SK-N-SH treated with all-trans-retinoic acid at 6 μM for 48 hours (cell line): ENCODE measurements at places on chromosomes 7 and 10.
A peak's percentile ranks its signal among the peaks of the same experiment; 100 is the strongest.

DNA sequence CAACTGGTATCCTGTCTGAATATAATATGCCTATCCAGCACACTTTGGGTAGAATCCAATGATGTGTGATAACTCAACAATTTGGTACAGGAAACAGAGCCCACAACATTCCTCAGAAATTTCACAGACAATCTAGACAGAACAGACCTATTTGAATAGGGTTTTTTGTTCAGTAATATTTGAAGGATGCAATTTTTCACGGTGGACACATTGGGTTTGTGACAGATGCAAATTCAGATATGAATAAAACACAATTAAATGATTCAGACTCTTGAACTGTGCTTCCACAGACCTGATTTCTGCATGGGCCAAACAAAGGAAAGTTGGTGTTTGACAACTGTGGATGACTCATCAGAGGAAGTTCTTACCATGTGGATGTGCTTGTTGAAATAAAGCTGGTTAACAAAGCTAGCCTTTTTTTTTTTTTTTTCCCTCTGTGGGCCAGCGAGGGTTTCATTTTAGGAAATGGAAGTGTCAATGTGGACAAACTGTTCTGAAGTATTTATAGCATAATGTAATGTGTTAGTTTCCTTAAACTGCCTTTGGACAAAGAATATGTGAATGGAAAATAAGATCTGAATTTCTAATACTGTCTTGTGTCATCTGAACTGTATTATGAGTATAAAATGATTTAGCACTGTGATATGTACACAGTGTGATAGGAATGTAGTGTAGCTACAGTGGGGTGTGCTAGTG, 43.2 kb upstream of the FAM133B start:
- peak; percentile 89 for ATAC-seq

GRCh38 chr7:26675143-26675887, 189.1 kb downstream of the SKAP2 start:
- ATAC-seq = no peak

DNA sequence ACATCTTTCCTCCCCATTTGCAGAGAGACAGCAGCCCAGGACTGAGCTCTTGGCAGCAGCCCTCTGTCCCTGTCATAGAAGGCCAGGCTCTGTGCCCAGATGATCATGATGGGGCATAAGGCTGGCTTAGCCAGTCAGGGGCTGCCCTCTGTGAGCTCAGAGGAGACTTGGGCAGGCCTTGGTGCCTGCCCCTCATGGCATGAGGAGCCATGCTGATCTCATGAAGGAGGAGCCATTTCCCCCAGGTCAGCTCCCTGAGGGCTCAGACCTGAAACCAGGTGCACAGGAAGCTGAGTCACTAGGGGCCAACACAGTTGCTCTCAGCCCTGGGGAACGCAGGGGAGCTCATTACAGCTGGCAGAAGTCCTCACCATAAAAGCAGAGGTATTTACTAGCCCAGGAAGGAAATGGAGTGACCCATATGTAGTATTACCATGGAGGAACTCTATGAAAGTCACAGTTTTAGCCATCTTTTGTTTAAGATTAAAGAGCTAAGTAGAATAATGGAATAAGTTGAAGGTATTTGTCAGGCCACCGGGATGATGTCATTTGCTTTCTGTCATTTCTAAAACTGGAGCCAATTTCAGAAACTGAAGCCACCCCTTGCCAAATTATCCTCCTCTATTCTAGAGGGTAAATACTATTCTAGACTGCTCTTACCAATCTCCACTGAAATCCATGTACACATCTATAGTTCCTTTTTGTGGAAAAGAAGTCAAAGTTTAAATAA, 362.4 kb upstream of the ZNF32 start:
- ATAC-seq = no peak

GRCh38 chr10:103062854-103063590, 130.1 kb downstream of the NT5C2 start:
- peak; percentile 40; the same call in 1 of the 3 replicates for ATAC-seq

DNA sequence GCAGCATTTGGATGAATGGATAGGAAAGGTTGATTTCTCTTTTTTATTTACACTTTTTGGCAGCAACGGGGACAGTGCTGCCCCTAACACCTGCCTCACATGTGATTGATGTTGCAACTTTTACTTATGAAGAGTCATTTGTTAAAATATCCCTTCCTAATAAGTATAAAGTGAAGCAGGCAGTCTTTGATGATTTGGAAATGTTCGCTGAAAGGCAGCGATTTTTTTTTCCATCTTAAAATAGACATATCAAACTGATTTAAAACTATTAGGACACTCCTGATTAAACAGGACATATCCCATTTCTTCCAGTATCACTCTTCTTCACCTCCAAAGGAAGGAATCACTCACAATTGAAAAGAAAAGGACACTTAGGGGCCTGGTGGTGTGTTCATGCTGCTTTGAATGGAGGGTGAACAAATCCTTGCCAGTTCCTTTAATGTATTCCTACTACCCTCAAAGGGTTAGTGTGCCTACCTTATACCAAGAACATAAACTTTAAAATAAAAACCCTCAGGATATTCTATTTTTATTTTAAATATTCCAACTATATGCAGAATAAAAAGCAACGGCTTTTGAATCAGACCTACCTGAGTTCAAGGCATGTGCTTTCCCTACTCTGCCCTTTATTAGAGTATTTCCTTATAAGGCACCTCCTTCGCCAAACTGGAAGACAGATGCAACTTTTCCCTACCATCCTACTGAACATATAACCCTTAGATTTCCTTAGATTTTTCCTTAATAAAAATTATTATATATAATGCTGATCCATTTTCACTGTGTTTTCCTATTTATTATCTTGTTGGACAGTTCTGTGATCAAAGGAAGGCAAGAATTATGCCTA, 1.1 kb downstream of the ADK start:
- ATAC-seq = no peak

GRCh38 chr7:26989897-26990670, 105.7 kb downstream of the HOXA1 start:
- no peak for ATAC-seq

DNA sequence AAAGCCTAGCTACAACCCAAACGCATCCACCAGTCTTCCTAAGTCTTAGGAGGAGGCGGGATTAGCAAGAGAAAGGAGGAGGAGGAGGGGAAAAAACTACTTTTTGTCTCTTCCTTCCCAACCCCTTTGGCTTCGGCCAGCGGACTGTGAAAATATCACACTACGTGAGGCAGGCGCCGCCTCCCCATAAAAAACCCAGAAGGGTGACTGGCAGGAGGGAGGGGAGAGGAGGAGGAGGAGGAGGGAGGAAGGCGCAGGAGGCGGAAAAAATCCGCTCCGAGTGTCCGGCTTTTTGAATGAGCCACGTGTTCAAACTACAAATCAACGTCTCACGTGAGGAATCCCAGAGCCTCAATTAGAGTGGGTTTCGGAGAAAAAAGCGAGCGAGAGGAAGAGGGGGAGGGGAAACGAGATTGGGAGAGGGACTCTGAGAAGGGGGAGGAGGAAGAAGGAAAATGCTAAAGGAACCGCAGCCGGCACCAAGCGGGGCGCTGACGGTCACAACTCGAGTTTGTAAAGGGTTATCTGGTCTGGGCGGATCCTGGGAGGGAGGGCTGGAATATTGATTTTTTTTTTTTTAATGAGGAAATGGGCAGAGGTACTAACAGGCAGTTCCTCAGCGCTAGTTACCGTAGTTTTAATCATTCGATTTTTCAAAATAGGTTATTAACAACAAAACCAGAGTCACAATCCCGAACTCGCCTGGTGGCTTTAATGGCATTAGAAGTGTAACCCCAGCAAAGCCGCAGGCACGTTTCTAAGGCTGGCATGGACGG, at the start of gene IGF2BP3:
Gene IGF2BP3 (minus strand): TSS at position 162 of the 776 bp plus-strand sequence. CDS start 381 bp downstream, outside the sequence.
- ATAC-seq = peak; percentile 30

GRCh38 chr7:143936087-143937009, 1.3 kb downstream of the OR2F2 start:
- peak; percentile 89 for ATAC-seq

- ATAC-seq = no peak
These were observed 20.8 kb downstream of the PPP1R9A start for GRCh38 chr7:94928168-94928707.

DNA sequence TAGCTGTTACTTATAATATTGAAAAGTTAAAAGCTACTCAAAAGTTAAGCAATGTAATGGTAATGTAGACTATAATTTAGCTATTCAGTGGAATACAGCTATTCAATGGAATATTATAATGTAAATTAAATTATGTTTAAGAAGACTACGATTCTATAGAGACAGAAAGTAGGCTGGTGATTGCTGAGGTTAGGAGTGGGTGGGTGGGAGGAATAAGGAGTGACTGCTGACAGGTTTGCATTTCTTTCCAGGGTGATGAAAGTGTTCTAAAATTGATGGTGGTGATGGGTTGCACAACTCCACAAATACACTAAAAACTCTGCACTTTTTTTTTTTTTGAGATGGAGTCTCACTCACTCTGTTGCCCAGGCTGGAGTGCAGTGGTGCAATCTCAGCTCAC, 21.4 kb downstream of the DENND2A start:
- ATAC-seq = no peak

DNA sequence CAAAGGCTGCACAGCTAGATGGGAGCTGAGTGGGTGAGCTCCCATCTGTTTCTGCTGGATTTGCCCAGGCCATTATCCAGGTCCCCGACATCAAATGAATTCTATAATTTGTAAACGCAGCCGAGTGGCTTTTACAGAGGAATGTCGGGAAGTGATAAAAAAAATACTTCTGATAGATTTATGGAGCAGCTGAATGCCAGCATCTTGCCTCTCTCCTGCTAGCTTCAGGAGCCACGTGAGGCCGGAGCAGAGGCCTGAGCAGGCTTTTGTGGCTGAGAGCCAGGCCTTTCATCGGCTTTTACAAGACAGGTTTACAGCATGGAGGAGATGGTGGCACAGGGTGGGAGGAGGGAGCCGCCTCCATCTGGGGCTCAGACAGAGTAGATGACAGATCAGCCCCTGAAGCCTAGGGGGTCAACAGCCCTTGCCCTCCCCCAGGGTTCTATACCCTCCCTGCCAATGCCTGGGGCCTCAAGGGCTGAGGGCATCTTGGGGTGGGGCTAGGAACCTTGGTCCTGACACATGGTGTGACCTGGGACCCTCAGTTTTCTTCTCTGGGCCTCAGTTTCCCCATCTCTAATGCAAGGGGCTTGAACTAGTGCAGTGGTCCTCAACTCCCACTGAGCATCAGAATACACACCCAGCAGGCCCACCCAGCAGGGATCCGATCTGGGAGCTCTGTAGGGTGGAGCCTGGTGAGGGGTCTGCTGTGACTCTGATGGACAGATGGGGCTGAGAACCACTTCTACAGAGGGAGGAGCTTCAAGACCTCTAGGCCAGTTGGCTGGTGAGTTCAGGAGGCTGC, 44.2 kb upstream of the PCBD1 start:
- ATAC-seq = 0 out of 3 replicates have a peak, but pooled peaks have one; percentile 11

DNA sequence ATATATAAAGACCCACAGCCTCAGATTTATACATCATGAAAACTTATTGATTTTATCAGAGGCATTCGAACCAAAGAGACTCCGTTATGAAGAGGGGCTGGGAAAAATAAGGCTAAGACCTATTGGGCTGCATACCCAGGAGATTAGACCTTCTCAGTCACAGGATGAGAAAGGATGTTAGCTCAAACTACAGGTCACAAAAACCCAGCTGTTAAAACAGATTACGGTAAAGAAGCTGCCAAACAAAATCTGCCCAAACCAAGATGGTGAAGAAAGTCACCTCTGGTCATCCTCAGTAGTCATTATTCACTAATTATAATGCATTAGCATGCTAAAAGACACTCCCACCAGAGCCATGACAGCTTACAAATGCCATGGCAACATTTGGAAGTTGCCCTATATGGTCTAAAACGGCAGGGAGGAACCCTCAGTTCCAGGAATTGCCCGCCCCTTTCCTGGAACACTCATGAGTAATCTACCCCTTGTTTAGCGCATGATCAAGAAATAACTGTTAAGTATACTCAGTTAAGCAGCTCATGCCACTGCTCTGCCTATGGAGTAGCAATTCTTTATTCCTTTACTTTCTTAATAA, 362.5 kb upstream of the PCDH15 start:
- ATAC-seq = no peak

DNA sequence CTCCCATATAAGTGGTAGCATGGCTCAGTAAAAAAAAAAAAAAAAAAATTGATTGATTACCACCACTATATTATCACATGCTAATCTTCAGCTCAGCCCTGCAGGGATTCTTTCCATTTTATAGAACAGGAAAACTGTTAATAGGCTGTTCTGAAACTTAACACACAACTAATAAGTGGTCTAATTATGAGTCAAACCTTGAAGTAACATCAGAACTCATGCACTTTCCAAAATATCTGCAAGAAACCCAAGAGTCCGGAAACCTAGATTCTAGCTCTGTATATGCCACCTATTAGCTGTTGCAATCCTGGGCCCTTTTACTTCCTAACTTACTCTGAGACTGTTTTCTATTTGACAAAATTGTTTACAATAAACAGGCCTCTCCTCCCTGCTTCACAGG, 23.9 kb downstream of the SEM1 start:
- no peak for ATAC-seq

DNA sequence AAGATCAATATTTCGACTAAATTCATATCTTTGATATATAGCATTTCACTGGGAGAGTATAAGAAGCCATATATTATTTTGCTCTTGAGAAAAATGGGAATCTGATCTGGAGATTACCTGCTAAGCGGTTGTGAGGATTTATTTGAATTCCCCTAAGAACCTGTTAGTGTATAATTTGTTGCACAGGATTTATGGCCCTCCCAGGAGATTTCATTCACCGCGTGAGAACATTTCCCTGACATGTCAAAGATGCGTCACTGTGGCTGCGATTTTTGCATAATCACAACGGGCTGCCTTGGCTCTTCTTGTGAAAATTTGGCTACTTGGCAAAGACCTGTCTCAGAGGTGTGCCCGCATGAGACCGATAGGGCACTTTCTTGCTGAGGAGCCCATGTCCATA, 184.7 kb upstream of the PFKP start:
- no peak for ATAC-seq

- no peak for ATAC-seq
These were observed 104.0 kb downstream of the MAD1L1 start for GRCh38 chr7:2128601-2129322.

- peak; percentile 96 for ATAC-seq
These were observed 9.3 kb upstream of the TET1 start for GRCh38 chr10:68550747-68551411.

DNA sequence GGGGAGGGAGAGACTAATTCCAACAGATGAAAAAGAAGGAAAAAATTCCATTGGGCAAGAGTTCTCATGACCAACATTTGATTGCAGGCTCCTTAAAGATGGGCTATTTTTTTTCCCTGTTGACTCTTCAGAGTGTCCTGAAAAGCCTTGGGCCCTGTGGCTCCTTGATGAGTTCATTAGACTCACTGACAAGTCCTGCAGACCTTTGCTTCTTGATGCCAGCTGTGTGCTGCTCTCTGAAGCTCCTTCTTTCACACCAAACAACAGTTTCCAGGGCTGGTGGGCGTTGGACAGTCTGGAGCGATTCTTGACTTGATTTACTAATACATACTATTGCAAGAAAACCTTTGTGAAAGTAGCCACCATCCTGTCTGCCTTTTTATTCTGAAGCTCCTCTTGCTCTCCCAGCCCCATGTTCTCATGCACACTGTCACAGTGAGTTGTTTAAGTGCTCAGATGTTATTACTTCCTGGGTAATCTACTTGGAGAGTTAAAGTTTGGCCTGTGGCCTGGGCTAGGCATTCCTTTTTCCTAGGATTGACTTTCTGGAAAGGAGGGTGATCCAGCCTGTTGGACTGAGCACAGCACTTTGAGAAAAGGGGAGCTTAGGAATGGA, 250.3 kb downstream of the PTEN start:
- ATAC-seq = no peak

GRCh38 chr7:137968890-137969289, 33.0 kb downstream of the CREB3L2 start:
- ATAC-seq = no peak
